Sciatic nerve (tissue), 2 donors: ENCODE measurements at places on chromosomes 12 and 14. TPM values are rescaled to one million over a fixed set of nuclear protein-coding genes. Genes with fewer than 3 reads are reported as not detected.
A peak's percentile ranks its signal among the peaks of the same experiment; 100 is the strongest.

DNA sequence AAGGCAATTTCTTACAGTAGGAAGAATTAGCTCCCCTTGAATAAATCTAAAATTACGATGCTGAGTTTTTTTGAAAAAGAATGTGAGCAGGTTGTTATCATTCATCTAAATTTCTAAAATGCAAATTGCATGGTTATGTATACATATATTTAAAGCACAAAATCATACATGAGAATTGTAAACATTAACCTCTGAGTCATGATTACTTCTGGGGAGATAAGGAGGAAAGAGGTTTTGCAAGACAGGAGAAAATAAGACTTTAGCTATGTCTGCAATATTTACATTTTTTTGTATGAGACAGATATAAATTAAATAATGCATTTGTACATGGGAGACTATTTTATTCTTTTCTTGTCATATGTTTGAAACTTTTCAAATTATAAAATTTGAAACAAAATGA is 72.2 kb downstream of the TSPAN8 start:
- DNase-seq: no peak

DNA sequence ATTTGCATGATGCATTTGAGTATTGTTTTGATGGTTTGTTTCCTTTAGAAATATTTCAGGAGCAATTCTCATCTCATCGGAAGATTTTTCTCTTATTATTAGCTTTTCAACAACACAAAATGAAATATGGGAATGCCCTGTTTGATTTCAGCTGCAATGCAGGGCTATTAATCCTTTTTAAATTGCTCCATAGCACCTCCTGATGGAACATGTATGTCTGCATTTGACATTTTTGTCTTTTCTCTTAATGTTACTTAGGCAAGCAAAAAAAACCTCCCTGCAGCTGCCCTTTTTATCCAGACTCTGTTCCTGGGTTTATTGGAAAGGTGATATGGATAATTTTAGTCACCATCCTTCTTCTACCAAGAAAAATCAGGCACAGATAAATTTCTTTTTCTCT is 895.8 kb downstream of the RPS29 start:
- DNase-seq: no peak

DNA sequence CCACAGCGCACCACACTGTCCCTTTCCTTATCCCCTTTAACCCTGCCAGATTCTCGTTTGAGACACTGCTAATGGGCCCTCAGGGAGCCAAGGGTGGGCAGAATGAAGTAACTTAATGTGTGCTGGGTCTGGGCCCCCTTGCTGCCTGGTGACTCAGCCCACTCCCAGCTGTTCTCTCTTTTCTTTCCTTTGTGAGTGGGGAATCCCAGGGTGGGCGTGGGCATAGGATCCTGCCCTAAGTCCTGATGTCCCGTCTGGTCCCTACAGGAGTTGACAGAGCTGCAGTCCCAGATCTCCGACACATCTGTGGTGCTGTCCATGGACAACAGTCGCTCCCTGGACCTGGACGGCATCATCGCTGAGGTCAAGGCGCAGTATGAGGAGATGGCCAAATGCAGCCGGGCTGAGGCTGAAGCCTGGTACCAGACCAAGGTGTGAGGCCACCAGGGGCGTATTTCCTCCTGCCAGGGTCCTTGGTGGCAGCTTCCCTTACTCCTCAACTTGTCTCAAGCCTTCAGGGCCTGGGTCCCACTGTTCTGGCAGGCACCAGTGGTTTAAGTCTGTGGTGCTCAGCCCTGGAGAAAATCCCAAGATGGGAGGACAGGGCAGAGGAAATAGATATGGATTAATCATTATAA is 8.3 kb downstream of the KRT7 start:
- DNase-seq: no peak

DNA sequence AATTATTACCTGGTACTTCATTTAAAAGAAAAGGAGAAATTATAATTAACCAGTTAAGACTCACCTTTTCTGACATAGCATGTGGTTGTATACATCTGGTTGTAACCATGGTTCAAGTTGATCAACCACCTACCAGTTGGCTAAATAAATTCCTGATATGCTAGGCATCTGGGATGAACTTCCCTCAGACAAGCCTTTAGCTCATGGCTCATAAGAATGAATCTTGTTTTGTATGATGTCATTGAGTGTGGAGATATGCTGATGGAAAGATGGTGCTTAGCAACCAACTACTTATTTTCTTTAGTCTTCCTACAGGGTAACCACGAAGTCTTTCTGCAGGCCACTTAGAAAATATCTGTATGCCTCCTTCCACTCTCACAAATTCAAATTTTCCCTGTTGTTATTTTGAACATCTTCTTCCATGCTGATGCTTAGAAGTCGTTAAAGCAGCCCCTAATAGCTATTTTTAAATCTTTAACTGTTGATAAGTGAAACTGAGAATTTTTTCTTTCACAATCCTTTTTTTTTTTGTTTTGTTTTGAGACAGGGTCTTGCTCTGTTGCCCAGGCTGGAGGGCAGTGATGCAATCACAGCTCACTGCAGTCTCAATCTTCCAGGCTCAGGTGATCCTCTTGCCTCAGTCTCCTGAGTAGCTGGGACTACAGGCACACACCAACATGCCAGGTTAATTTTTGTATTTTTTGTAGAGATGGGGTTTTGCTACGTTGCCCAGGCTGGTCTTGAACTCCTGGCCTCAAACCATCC is 51.9 kb upstream of the PTHLH start:
- no peak for DNase-seq

DNA sequence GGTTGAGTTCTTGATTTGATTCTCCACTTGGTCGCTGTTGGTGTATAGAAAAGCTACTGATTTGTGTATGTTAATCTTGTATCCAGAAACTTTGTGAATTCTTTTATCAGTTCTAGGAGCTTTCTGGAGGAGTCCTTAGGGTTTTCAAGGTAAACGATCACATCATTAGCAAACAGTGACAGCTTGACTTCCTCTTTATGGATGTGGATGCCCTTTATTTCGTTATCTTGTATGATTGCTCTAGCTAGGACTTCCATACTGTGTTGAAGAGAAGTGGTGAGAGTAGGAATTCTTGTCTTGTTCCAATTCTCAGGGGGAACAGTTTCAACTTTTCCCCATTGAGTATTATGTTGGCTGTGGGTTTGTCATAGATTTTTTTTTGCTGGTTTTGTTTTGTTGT is 12.4 kb downstream of the MTRFR start:
- no peak for DNase-seq

GRCh38 chr12:107093417-107094182 is at the start of gene CRY1:
Gene CRY1, minus strand, starts transcription at chr12:107093549. Its CDS starts 588 bp downstream, at chr12:107092961.
- DNase-seq: peak; percentile 98

EFS gene
- 46.6 TPM for total RNA-seq

RERGL gene
- 10.1 TPM for total RNA-seq

PTPRQ gene
- 4.8 TPM for total RNA-seq
